Mucosa of gallbladder (tissue), 1 donor: ENCODE measurements at places on chromosomes 13 and 19.

DNA sequence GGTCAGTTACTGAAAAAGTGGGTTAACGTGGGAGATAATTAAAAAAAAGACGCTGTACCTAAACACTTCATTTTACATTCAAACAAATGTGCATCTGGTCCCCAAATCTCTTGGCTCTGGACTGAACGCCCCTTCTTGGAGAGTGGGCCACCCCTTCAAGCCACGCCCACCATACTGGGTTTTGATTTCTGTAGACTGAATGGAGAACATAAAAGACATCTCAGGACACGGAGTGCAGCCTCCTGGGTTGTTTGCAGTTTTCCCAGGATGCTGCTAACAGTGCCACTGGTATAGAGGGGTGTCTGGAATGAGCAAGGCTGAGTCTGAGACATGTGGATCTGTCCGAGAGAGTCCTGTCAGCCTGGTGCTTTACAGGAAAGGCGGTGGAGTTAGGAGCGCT, 10.6 kb downstream of the TFDP1 start:
- no peak for DNase-seq

DNA sequence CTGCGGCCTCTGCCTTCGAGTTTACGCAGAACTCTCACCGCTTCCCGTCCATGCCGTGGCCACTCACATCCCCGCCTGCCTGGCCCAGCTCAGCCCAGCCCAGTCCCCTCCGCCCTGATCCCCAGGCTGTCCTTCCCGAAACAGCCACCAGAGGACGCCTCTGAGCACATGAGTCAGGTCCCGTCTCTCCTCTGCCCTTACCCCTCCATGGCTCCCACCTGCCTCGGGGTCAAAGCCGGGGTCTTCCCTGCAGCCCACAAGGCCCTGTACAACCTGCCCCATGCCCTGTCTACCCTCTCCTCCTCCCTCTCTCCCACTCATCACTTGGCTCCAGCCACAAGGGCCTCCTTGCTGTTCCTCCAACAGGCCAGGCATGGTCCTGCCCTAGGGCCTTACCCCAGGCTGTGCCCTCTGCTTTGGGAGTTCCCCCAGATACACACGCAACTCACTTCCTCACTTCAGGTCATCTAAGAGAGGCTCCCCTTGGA, 8.1 kb upstream of the SEMA6B start:
- DNase-seq, result peak; percentile 26

- no peak for DNase-seq
Measured at GRCh38 chr13:28584873-28585381, 74.0 kb upstream of the POMP start.

DNA sequence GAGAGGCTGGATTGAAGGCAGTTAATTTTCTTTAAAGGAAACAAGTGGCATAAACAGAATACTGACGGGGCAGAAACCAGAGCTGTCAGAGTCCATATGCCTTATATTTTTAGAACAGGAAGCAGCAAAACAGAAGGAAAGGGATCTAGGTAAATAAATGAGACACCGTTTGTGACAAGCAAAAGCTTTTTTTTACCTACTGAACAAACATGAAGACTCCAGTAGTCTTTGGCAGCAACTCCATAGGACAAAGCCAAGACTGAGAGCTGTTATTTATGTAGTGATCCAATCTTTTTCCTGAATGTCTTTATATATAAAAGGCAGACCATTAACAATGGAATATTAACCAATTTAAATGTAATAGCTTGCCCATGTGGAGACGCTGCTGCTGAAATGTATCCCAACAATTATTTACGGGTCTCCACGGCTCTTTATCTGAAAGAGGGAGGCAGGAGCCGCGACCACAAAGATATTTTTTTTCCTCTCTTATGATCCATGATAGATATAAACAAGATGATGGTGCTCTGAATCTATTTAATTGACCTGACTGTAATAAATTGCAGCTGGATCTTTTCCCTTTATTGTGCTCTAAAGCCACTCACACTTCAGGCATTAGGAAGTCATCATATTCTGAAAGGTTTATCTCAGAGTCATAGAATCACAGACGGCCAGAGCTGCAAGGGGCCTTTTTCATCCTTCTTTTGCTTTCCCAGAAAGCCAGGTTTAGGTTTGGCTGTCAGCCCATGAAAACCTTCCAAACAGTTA, 687.8 kb downstream of the EFNB2 start:
- no peak for DNase-seq

GRCh38 chr19:43667876-43668405, 2.0 kb downstream of the PLAUR start:
- DNase-seq, result no peak

DNA sequence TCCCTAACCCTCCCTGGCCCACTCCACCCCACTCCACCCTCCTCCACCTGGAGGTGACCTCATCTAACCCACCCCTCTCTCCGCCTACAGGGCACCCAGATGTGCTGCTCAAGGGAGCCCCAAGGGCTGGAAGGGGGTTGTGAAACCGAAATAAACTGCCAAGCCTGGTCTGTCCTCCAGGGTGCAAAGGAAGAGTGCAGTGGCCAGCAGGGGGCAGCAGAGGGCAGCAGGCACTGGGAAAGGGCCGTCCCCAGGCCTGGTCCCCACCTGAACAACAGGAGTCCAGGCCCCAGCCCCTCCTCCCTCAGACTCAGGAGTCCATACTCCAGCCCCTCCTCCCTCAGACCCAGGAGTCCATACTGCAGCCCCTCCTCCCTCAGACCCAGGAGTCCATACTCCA, 8.4 kb upstream of the BCAM start:
- peak; percentile 82 for DNase-seq

- no peak for DNase-seq
Measured at GRCh38 chr13:21730186-21730880, 59.5 kb downstream of the FGF9 start.

DNA sequence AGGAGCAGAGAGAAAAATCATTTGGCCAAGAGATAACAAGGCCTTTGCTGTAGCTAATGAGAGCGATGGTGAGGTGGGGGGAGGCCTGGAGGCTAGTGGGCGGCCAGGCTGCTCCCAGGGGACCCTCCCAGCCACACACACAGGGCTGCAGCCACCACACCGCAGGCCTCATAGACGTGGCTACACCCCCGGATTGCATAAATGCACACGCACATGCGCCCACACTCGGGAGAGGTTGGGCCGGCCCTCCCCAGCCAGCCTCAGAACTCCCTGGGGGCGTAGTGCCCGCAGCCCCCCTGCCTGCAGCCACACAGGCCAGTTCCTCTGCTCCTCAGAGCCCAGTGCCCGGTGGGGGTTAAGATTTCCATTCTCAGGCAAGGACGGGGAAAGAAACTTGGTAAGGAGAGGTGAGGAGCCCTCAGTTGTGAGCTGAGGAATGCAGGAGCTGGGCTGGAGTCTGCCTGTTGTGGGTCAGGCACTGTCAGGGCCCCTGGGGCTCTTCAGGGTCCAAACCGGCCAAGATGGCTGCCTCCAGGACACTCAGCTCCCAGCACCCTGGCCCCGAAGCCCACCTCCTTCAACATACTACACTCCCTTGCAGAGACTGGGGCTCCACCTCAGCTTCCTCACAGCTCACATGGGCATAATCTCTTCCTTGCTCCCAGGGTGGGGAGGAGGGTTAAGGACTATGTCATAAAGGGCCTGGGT, 8.0 kb downstream of the PTH2 start:
- DNase-seq, result no peak

DNA sequence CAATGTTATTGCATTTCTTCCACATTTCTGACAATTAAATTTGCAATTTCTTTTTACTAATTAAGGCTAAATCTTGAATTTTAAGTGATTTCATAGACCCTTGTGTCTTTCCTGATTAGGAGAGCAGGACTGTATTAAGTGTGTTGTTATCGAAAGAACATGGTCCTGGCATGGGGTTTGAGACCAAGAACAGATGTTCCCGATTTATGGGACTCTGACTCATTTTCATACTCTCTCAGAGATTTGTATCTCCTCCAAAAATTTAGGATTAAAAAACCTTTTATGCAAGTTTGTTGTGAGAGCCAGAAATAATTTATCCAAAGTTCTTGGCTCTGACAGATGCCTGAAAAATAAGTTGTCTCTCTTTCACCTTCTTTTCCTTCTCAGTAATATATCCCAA, 589.3 kb upstream of the ARGLU1 start:
- no peak for DNase-seq

GRCh38 chr13:112881656-112882554, 87.1 kb upstream of the MCF2L start:
- no peak for DNase-seq

- no peak for DNase-seq
Measured at GRCh38 chr19:37218592-37218935, 550 bp downstream of the ZNF383 start.

GRCh38 chr13:61592489-61592888, 176.8 kb upstream of the PCDH20 start:
- no peak for DNase-seq

- DNase-seq, result no peak
Measured at GRCh38 chr19:29650772-29651387, 14.4 kb upstream of the PLEKHF1 start.

DNA sequence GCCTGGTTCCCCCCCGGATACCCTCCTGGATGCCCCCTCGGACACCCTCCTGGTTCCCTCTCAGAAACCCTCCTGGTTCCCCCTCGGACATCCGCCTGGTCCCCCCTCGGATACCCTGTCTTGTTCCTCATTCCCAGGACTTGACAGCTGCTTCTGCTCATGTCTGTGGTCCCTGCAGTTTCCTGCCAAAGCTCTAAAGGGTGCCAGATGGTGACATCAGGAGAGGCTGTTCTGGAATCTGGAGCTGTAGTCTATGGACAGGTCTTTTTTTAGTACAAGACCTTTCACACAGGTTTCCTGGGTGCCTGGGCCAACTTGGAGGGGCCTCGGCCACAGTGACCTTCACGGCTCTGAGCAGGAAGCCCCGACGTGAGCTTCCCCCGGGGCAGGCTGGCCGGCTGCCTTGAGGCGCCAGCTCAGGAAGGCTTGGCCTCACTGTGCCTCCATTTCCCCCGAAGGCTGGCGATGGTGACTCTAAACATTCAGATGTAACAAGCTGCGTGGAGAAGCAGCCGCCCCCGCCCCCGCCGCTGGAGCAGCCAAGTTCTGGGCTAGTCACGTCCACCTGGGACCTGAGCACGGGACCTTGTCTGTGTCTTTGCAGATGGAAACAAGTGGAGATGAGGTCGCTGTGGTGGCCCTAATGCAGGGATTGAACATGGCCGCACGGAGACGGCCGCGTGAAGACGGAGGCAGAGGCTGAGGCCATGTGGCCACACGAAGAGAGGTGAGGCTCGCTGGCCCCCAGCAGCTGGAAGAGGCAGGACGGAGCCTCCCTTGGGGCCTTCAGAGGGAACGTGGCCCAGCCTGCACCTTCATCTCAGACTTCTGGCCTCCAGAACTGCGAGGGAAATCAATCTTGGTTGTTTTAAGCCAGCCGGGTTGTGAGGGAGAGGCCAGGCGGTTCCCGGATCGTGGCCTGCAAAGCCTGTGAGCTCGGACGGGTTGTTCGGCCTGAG, 12.7 kb downstream of the SGTA start:
- peak; percentile 65 for DNase-seq

- DNase-seq, result no peak
Measured at GRCh38 chr19:31445406-31445805, 96.2 kb upstream of the TSHZ3 start.

DNA sequence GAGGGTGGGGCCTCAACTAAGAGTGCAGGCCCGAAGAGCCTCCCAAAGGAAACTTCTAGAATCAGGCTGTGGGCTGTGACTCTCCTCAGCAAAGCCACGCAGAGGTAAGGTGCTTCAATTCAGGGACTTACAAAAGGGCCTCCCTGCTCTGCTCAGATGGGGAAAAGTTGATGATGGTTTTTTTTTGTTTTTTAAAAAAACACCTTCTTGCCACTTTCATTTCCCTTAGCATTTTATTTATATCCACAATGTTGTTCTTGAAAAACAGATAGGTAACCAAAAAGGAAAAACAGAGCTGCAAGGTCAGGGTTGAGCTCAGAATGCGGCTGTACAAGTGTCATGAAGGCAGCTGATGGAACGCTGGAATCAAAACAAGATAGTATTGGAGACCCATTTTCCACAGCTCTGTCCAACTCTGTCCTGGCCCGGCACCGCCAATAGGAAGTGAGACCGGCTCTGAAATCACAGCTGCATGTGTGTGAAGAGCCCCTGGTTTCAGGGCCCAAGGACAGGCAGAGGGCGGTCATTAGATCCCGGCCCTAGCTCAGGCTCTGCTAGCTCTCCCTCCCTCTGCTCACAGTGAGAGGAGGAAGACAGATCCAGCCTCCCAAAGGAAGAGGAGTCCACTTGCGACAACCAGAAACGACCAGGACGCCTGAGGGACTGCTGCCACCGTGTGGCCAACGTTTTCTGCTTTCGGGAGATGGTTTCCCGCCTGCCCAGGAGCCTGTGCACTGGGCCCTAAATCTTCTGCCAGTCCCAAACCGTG, 58.3 kb downstream of the KLF2 start:
- peak; percentile 89 for DNase-seq

DNA sequence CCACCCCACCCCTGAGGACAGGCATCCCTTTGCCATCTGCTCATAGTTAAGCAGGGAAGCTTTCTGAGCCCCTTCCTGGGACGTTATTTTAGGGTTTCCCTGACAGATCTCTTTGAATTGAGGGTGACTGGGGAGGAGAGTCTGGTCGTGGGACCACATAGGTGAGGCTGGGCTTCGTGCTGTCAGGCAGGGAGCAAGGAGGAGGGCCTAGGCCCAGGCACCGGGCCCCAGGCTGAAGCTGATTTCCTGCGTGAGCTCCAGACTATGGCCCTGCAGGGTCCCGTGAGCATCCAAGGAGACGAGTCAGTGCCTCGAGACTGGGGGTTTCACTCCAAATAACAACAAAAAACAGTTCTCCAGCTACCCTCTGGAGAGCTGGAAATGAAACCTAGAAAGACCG, 60.4 kb downstream of the MYO9B start:
- DNase-seq, result no peak

DNA sequence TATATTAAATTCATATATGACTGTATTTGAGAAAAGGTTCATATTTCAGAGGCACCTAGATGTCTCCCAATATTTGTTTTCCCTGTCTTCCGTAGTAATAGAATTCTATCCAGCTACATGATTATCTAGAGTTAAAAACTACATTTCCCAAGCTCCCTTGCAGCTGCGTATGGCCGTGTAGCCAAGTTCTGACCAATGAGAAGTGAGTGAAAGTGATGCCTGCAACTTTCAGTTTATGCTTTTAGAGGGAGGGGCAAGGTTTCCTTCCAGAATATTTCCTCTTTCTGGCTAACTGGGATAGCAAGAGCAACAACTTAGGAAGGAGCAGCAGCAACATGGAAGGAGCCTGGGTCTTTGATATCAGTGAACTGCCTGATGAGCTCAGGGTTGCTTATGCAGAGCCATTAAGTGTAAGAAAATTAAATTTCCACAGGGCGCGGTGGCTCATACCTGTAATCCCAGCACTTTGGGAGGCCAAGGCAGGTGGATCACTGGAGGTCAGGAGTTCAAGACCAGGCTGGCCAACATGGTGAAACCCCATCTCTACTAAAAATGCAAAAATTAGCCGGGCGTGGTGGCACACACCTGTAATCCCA, 23.2 kb upstream of the CYP2A13 start:
- DNase-seq, result no peak

- peak; percentile 50 for DNase-seq
Measured at GRCh38 chr13:29362849-29363604, 232.5 kb downstream of the SLC7A1 start.

- DNase-seq, result no peak
Measured at GRCh38 chr19:41912899-41913537, 15.2 kb downstream of the ERFL start.
